ENCODE measurements at places on chromosomes 3 and 15. TPM values are rescaled to one million over a fixed set of nuclear protein-coding genes. Genes with fewer than 3 reads are reported as not detected.

The GCNT3 gene
- polyA plus RNA-seq: 16.3 TPM

The OXNAD1 gene
- 20.3 TPM for polyA plus RNA-seq

The SIDT1 gene
- polyA plus RNA-seq: 4.5 TPM

The PLS1 gene
- polyA plus RNA-seq: 44.2 TPM

All from large intestine (tissue), 12 donors.